Stimulated activated CD8-positive, alpha-beta memory T cell treated with anti-CD3 and anti-CD28 coated beads, Interleukin-12 subunit alpha, Interleukin-12 subunit beta, amount 100 ng/mL, for 1 hour (primary cell): ENCODE measurements at places on chromosomes 11 and 22.

DNA sequence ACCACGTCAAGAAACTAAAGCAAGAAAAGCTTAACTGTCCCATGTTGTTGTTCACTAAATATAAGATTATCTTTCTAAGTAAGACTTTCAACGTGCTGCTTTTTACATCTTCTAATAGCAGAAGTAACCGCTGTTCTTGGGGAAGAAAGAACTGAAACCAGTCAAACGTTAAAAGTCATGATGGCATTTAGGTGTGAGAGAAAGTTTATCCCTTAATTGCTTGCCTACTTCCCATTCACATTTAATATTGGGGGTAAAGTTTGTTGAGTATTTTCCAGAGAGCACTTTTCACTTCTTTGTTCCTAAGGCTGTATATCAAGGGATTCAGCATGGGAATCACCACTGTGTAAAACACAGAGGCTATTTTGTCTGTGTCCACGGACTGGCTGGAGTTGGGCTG is 970 bp downstream of the OR5B21 start:
- no peak for DNase-seq

DNA sequence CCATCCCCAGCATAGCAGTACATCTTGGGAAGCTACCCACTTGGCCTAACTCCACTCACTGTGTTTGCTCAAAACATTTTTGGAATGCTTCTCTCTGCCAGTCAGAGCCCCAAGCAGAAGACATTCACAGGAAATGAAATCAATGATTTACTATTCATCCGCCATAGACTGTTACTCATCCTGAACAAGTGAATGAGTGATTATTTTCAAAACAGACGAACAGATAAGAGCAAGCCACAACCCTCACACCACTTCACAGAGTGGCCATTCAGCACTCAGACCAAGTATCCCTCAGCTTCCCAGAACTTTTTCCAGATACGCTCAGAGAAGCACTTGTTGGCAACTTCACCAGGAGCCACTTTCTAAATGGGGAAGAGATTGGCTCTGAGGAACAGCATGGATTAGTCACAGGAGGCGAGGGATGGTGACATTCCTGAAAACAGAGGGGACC is 13.0 kb upstream of the UBASH3B start:
- DNase-seq, result no peak

DNA sequence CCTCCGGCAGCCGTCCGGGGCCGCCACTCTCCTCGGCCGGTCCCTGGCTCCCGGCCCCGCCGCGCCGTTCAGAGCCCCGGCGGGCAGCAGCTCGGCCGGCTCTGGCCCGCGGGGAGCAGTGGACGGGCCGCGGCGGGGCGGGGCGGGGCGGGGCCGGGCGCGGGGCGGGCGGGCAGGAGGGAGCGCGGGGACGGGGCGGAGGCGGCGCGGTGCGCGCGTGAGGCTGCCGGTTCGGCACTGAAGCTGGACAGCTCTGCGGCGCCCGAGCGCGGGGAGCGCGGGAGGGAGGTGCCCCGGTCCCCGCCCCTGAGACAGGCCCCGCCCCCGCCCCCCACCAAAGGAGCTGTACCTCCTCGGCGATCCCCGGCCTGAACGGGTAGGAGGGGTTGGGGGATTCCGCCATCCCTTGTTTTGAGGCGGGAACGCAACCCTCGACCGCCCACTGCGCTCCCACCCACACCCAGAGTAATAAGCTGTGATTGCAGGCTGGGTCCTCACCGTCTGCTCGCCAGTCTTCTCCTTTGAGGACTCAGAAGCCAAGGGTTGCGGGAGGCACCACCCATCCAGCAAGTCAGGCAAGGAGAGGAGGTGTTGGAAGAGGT is at the start of gene DRD2:
Gene DRD2 (minus strand): TSS at position 239 of the 602 bp plus-strand sequence. CDS start 50,747 bp downstream, outside the sequence.
- DNase-seq, result no peak

DNA sequence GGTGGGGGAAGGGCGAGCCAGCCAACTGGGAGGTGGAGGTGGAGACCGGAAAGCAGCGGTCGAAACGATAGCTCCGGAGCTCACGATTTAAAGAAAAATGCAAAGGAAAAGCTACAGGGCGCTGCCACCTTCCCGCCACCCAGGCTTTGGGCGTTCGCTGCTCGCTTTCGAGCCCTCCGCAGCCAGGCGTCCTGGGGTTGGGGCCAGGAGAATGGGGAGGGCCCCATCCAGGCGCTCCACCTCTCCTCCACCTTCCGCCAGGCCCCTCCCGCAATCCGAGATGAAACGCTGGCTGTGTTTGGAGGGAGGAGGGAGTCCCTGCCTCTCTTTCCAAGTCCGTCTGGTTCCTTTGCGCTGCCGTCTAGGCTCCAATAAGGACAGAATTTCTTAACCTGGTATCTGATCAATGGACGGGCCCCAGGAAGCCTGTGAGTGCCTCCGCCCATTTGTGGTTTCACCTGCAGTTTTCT is 483 bp upstream of the ABTB2 start:
- DNase-seq, result no peak

- no peak for DNase-seq
Measured at GRCh38 chr11:108654994-108655631, 9.8 kb upstream of the DDX10 start.

- no peak for DNase-seq
Measured at GRCh38 chr11:105492010-105492409, 117.9 kb upstream of the GRIA4 start.

- no peak for DNase-seq
Measured at GRCh38 chr11:5277807-5278382, 8.2 kb upstream of the HBE1 start.

DNA sequence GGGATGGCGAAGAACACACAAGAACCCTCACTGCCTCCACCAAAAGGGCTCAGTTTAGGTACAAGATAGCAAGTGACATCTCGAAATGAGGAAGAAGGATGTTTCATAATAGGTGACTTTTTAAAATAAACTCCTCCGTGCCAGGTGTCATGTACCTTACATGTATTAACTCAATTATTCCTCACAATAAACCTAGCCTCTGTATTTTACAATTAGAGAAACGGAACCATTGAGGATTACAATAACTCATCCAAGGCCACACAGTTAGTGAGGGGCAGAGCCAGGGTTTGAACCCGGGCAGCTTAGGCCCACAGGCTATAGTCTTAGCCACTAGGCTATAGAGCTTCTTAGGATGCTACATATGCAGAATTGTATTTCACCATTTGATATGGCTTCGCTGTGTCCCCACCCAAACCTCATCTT is 965 bp upstream of the PAMR1 start:
- no peak for DNase-seq

GRCh38 chr11:35127619-35128018 is 11.4 kb upstream of the CD44 start:
- DNase-seq, result no peak

GRCh38 chr22:37525073-37525745 is 6.0 kb upstream of the CARD10 start:
- no peak for DNase-seq

GRCh38 chr11:19597876-19598275 is 114.8 kb upstream of the NAV2 start:
- no peak for DNase-seq

- DNase-seq, result no peak
Measured at GRCh38 chr11:13889552-13890249, 72.8 kb upstream of the SPON1 start.

DNA sequence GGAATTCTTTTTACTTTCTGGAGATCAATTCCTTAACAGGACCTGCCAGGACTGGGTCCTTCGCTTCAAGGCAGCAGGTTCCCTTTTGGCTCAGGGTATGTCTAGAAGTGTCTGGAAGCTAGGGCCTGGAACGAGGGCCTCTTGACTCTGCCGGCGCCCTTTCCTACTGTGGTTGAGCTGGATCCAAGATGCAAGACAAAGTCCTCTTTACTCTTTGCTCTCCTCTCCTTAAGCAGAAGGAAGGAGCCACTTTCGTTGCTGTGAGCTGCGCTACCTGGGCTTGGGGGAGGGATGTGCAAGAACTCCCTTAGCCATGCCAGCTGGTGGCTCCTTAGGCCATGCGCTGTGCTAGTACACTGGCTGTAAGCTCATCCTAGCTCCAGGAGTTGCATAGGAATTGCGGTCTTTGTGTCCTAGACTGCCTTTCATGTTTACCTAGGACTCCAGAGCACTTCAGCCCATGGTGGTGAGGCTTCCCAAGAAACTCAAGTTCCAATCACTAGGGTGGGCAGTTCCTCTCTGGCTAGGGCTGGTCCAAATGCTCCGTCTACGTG is 18.1 kb downstream of the GLB1L2 start:
- DNase-seq, result no peak
